Lower lobe of right lung (tissue), 2 donors: ENCODE measurements at places on chromosomes 4 and X. TPM values are rescaled to one million over a fixed set of nuclear protein-coding genes. Genes with fewer than 3 reads are reported as not detected.
A peak's percentile ranks its signal among the peaks of the same experiment; 100 is the strongest.

CT45A10 gene
- total RNA-seq = not detected

AKAP14 gene
- total RNA-seq = 4.8 TPM

GRCh38 chrX:153245288-153245731, 66.2 kb downstream of the MAGEA1 start:
- H3K4me1 ChIP-seq = no peaks in the 10 kb centered on the region
- no peaks in the 10 kb centered on the region for H3K36me3 ChIP-seq
- no peak for DNase-seq
- H3K4me3 ChIP-seq = no peak overlapping the region
- no peak overlapping the region for H3K27ac ChIP-seq
- no peaks in the 10 kb centered on the region for H3K27me3 ChIP-seq

- H3K4me1 ChIP-seq = peaks cover 4% of the 10 kb centered on the region
- no peak overlapping the region for H3K4me3 ChIP-seq
- H3K27ac ChIP-seq = no peak overlapping the region
- no peak for DNase-seq
Observed at GRCh38 chr4:147943159-147943638, 211.3 kb downstream of the ARHGAP10 start.

DNA sequence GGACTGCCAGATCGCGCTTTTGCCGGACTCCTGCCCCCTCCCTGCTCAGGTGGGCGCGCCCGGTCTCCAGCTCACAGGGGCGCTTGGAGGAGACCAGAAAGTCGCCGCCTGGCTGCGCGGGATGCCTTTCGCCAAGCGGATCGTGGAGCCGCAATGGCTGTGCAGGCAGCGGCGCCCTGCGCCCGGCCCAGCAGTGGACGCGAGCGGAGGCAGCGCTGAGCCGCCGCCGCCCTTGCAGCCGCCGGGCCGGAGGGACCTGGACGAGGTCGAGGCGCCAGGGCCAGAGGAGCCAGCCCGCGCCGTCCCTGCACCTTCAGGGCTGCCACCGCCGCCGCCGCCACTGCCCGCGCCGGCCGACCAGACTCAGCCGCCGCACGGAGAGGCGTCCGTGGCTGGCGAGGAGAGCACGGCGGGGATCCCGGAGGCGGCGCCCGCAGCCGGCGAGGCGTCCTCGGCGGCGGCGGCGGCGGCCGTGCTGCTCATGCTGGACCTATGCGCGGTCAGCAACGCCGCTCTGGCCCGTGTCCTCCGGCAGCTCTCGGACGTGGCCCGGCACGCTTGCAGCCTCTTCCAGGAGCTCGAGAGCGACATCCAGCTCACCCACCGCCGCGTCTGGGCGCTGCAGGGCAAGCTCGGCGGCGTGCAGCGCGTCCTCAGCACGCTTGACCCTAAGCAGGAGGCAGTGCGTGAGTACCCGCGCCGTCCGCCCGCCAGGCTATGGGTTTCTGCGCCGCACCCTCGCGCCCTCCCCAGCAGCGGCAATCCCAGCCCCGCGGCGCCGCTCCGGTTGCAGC, 834 bp downstream of the NHS start:
- DNase-seq = no peak
- H3K27me3 ChIP-seq = no peaks in the 10 kb centered on the region
- no peaks in the 10 kb centered on the region for H3K4me1 ChIP-seq

DNA sequence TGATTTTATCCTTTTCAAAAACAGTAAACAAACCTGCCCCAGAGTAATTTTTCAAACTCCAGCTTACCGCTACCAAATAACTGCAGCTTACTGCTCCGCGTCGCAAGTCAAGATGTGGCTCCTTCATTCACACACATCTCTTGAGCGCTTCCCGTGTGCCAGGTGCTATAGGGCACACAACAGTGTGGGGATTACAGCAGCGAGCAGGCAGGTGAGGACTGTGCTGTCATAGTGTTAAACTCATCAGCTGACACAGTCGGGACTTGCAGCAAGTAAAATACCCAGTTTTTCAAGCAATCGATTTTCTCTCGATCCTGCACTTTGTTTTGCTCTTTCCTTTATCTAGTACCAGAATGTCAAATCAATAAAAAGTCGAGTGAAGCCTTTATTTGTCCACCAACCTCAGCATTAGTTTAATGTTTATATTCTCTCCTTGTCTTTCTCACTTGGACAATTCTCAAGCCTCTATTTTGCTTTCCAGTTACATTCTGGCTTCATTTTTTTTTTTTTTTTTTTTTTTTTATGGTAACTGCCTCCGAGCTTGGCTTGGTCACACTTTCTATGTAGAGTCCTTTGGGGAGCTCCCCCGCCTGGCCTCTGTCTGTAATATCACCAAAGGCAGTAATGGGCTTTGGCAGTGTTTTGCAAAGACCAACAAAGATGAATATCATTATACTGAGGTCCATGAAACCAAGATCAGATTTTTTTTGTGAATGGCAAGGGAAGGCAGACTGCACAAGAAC, 8.3 kb upstream of the ASB5 start:
- no peaks in the 10 kb centered on the region for H3K36me3 ChIP-seq
- DNase-seq = peak; percentile 46
- H3K4me1 ChIP-seq = no peaks in the 10 kb centered on the region
- H3K27ac ChIP-seq = no peak overlapping the region

GRCh38 chr4:138938366-138938690, 77.3 kb upstream of the NOCT start:
- no peak overlapping the region for H3K27ac ChIP-seq
- no peaks in the 10 kb centered on the region for H3K27me3 ChIP-seq
- DNase-seq = no peak
- H3K4me3 ChIP-seq = no peak overlapping the region
- no peaks in the 10 kb centered on the region for H3K36me3 ChIP-seq
